ENCODE measurements at places on chromosomes 3 and 15.
A peak's percentile ranks its signal among the peaks of the same experiment; 100 is the strongest.

DNA sequence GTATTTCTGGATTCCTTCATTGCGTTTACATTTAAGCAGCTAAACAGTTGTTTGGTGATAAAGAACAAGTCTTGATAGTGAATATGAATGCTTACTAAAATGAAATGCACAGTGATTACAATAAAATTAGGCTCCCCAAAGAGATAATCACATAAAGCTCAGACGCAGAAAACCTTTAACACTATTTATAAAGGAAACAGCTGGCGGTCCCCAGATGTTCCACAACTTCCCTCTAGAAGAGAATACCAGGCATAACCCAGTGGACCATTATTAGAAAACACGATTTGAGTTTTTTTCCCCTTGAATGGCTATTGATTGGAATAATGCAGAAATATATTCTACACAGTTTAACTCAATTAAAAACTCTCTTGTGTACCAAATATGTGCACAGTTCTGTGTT, 573.2 kb downstream of the DIPK2A start:
- DNase-seq = no peak

GRCh38 chr3:5427021-5427420, 239.5 kb downstream of the EDEM1 start:
- DNase-seq = no peak

DNA sequence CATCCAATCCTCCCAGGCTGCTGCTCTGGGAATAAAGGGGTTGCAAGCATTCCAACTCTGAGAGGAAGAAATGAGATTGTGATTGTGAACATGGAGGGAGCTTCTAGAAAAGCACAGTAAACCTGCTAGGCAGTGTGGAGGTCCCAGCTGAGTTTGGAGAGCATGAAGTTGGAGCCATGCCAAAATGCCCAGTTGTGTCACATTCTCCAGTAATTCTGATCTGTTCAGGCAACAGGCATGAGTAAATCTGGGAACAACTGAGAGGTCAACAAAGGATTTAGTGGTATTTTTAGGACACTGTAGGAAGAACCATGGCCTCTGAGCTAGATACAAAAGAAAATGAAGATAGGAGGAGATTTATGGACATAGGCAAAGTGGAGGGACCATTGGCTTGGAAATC, 74.7 kb downstream of the CYP19A1 start:
- DNase-seq = no peak

DNA sequence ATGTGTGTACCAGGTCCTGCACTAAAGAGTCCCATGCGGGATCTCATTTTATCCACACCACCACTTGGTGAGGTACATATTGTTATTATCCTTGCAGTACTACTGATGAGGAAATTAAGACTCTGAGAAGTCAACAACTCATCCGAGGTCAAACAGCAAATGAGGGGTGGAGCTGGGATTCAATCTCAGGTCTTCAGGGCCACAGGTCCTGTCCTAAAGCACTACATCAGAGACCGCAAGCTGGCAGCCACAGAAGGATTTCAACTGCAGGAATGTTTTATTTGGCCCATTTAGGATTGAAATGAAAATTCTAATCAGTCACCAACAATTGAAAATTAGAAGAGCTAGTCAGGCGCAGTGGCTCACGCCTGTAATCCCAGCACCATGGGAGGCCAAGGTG, 131.4 kb downstream of the ADAMTS17 start:
- no peak for DNase-seq

DNA sequence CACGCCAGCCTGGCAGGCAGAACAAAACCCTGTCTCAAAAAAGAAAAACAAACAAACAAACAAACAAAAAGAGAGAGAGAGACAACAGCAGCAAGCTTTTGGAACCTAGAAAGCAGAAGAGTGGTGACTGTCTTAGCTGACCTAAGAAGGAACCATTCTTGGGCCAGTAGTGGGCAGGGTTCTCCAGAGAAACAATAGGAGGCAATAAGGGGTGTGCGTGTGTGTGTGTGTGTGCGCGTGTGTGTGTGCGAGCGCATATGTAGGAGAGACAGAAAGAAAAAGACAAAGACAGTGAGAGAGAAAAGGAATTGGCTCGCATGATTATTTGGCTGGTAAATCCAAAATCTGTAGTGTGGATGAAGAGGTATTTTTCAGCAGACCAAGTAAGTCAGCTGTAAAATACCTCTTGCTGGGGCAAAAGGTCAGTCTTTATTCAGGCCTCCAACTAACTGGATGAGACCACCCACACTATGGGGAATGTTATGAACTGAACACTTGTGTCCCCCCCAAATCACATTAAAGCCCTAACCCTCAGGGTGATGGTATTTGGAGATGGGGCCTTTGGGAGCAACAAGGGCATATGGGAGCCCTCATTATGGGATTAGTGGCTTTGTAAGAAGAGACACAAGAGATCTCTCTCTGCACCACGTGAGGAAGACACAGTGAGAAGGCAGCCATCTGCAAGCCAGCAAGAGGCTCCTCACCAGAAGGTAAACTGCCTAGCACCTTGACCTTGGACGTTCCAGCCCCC, 15.1 kb upstream of the BLM start:
- DNase-seq = peak; percentile 38

- peak; percentile 16 for DNase-seq
Measured at GRCh38 chr3:192772240-192772894, 45.0 kb upstream of the FGF12 start.
